ENCODE measurements at places on chromosomes 16 and 17.
A peak's percentile ranks its signal among the peaks of the same experiment; 100 is the strongest.

- DNase-seq, result no peak
Observed at GRCh38 chr16:49513040-49513439, 139.4 kb downstream of the C16orf78 start.

DNA sequence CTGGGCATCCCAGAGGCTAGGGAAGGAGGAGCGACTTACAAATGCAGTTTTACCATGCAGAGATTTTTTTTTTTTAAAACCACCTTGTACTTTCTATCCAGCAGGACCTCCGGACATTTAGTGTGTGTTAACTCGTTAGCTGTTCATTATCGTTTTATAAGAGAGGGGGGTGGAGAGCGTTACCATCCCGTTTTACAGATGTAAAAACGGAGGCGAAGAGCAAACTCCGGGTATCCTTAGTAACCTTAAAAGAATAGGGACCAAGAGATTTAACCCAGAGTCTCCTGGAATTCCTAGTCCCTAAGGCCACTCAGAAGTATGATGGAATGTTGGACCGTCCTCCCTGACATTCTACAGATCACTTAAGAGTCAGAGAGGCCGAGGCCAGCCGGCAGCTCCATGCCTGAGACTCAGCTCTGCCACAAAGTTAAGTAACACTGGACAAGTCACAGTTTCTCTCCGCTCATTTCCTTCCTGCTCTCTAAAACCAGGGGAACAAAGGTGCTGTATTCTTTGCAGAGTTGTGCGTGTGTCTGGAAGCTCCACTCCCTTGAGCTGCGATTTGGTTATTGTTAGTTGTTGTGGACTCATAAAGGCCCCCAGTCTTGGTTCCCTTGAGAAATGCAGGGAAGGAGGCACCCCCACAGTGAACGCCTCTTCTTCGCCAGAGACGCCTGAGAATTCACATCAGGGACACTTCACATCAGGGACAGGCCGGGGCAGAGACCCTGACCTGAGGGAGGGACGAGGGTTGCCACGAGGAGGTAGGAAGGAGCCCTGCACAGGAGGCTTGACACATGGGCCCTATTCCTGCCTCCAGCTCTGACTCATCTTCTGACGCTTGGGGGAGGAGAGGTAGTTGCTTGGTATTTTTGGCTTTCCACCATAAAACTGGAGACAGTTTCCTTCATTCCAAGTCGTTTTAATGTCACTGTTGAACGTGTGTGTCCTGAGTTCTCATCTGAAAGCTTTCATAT is 1.2 kb downstream of the DUSP14 start:
- DNase-seq, result no peak

DNA sequence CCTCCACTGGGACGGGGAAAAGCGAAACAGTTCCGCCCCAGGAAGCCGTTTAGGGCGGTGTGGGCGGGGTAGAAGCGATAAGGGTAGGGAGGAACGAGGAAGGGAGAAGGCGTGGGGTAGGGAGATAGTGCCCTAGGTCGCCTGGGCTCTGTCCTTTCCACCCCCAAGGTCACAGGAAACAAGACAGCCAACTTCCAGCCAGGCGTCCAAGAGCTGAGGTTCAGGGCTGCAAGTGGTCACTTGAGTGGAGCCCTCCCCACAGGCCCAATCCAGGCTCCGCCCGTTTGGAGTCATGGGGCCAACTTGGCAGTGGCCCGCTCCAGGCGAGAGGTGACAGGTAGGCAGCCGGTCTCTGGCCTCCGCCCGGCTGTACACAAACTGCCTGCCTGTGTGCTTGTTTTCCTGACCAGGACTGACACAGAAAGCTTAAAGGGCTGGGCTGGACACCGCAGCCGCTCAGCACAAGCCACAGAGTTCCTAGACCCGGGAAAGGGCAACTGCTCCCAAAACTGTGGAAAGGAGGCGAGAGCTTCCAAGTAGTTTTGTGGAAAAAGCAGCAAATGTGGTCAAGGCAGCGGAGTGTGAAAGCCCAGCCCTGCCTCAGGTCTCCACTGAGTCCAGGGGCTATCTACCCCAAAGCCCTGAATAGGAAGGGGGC is at the start of gene RILP:
TSS of gene RILP (minus strand) at position 23 of the 658 bp plus-strand sequence. CDS start 62 bp downstream, outside the sequence.
- DNase-seq, result no peak

- peak; percentile 17 for DNase-seq
Observed at GRCh38 chr17:8057691-8058114, 18.8 kb downstream of the ALOX15B start.

DNA sequence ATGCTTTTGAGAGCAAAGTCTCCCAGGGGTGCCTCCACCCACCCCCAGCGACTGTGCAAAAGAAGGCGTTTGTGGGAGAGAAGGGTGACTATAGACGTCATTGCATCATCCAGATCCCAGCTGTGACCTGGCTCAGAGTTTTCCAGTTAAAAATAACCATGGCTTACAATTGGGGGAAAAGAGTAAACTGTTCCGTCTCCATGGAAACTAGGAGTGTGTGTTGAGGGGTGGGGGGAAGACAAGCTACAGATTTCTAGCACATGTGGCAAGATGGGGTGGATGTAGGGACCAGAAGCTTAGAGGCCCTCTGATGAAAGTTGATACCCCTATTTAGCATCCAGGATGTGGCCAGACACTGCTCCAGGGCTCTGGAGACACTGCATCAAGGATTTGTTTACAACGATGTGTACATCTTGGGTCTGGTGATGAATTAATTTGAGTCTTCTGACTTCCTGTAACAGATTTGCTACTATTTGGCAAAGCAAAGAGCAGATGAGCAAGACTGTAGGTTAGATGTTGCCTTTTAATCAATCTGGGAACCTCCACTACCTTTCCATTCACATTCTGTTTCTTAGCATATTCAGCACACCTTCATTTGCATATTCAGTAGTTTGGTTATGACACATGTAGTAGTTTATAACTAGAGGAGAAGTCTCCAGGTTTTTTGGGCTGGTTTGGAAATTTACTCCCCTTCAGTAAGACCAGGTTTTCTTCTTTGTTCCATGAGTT is 6.2 kb upstream of the DUSP14 start:
- no peak for DNase-seq

DNA sequence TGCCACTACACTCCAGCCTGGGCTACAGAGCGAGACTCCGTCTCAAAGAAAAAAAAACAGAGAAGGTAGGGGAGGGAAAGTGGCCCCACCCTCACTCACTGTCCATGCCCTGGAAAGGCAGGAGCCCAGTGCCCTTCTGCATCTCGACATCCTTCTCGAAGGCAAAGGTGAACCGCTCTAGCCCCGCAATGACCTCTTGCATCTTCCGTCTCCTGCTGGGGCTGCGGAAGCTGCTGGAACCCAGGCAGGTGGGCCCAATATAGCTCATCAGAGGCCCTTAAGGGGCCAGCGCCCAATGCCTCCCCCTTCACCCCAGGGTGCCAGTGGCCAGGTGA is at the start of gene CPSF4L:
TSS of gene CPSF4L (minus strand) at position 264 of the 335 bp plus-strand sequence. CDS start at position 202, 62 bp downstream.
- DNase-seq, result no peak

DNA sequence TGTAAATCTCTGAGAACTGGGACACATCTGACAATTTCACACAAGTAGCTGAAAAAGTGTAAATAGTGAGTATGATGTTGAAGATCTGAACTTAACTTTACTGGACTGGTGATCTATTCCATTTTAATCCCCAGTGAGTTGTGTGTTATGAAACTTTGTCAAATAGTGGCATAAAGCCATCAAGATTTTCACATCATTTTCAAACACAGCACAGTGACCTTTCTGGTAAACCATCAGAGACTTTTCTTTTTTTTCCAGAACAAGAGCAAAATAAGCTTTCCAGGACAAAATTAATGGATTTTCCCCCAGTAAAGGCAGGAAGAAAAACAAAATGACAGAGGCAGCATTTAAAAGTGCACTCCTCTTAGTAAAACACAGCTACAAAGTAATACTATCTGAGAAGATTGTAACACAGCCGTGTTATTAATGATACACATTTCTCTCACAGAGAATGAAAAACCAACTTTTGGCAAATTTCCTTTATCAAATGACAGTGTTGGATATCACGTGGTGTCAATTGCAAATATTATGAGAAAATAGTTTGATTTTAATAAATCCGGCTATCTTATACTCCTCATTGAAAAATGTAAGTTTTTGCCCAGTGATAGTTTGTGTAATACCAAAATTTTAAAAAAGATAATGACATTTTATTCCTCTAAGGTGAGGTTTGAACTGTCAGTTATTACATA is 16.8 kb upstream of the COL1A1 start:
- no peak for DNase-seq

DNA sequence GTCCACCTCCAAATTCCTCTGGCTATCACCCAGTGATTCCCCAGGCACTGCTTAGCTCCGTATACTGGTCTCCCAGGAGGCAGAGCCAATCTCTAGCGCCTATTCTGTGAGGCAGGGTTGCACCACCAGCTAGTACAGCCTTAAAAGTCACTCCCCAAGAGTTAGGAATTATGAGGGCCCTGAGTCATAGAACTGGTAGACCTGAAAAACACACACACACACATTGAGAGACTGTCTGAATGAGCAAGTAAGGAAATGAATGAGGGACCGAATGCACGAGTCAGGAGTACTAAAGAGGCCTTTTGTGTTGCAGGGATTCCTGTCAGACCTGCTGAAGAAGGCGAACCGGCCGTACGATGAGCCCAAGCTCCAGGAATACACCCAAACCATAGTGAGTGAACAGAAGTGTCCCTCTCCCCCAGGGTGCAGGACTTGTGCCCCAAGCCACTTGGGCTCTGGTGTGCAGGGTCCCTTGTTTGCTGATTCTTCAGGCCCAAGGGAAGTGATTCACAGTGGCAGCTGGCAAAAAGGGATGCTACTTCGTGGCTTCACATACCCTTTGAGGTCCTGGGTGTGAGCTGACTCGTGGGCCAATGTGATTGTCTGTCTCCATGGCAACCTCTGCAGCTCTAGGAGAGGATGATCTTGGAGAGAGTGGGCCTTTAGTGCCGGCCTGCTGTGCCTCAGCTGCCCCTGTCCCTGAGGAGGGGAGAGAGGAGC is 24.7 kb downstream of the CALB2 start:
- DNase-seq, result no peak

DNA sequence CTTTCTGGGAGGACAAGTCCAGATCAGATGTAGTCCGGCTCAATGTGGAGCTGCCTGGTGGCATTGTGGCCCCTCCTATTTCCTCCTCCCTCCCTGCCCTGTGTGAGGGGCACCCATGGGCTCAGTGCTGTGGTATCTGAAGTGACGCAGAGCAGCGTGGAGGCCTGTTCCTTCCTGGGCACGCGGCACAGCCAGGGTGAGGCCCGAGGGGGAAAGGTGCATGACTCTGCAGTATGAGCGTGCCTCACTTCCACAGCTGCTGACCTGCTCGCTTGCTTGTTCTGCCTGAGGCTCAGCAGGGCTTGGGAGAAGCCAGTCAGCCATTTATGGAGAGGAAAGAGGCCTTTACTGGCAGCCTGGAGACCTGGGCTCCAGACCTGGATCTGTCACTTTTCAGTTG is 11.7 kb downstream of the TMEM238L start:
- DNase-seq, result no peak

GRCh38 chr16:68097088-68097487 is 11.9 kb downstream of the NFATC3 start:
- DNase-seq, result no peak

- no peak for DNase-seq
Observed at GRCh38 chr17:804541-805435, 22.6 kb downstream of the MRM3 start.

DNA sequence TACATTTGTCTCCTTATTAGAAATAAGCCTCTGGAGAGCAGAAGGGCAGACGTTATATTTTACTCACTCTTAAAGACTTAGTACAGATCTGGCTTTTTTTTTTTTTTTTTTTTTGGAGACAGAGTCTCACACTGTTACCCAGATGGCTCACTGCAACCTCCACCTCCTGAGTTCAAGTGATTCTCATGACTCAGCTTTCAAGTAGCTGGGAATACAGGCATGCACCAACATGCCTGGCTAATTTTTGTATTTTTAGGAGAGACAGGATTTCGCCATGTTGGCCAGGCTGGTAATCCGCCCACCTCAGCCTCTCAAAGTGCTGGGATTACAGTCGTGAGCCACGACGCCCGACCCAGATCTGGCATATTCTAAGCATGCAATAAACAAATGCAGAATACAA is 36.4 kb upstream of the TMEM97 start:
- DNase-seq, result no peak

- no peak for DNase-seq
Observed at GRCh38 chr16:24270721-24271442, 14.7 kb downstream of the CACNG3 start.

DNA sequence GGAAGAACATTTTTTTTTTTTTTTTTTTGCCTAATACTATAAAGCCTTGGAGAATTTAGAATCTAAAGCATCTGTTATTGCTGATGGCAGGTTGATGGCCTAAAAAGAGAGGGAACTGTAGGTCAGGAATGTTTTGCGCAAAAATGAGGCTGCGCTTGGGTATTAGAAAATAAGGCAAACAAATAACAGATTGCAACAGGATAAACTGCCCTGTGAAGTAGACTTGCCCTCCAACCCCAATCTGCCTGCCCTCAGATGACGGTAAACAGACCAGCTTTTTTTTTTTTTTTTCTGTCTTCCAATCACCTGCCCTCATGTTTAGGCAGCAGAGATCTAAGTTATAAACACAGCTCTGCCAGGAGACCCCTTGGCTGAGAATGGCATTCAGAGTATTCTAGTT is 3.8 kb upstream of the DHX8 start:
- no peak for DNase-seq

DNA sequence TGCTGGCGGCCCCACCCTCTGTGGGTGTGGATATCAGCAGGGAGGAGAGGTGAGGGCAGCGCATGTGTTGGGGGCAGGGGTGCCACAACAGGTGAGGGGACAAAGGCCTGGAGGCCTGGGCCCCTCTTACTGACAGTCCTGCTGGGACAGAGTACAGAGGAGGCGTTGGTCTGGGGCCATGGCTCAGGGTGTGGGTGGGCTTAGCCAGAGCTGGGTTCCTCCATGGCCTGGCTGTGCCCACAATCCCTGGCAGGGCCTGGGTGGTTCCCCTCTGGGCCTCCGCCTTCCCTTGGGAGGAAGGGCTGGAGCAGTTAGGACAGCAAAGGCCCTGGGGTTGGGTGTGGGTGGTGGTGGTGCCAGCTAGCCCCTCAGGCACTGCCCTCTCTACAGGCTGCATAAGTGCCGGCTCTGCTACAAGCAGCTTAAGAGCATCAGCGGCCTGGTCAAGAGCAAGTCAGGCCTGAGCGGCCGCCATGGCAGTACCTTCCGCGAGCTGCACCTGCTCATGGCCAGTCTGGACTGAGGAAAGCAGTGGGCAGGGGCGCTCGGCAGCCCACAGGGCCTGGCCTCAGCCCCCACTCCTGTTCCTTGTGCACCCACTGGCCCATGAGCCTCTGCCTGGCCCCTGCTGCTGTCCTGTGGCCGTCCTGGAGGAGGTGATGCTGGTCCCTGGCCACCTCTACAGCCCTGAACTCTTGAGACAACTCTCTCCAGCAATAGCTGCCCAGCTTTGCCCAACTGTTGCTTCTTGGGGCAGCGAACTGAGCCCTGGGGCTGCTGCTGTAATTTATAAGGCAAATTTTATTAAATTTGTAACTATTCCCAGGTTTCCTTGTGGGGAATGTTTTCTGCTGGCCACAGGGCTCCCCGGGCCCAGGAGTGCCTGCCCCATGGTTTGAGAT is 21.1 kb downstream of the KATNB1 start:
- no peak for DNase-seq

DNA sequence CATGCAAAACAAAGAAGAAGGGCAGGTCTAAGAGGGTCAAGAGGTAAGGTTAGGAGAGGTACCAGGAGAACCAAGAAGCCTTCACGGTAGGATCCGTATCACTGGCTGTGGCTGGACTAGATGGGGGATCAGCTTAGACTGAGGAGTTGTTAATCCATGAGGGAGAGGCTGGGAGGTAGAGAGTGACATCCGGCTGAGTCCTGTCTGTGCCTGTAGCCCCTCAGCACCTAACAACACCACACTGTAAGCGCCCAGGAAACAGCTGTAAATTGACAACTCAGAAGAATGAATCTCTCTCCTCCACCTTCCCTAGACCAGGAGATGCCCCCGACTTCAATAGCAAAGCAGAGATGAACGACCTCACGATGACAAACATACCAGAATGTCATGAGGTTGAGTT is 199.4 kb upstream of the RPL38 start:
- DNase-seq, result no peak

All from stimulated activated CD8-positive, alpha-beta memory T cell treated with anti-CD3 and anti-CD28 coated beads, Interleukin-7, amount 100 ng/mL, for 4 hours (primary cell).